Activated T-cell treated with anti-CD3 and anti-CD28 coated beads, Interleukin-2, amount 50 U/mL, for 24 hours (primary cell): ENCODE measurements at places on chromosomes 5 and 9.
A peak's percentile ranks its signal among the peaks of the same experiment; 100 is the strongest.

- peaks cover 52% of the 10 kb centered on the region for H3K36me3 ChIP-seq
- peaks cover 40% of the 10 kb centered on the region for H3K4me1 ChIP-seq
- peak overlapping the region; percentile 5 for H3K27ac ChIP-seq
- no peak overlapping the region for H3K4me3 ChIP-seq
- H3K27me3 ChIP-seq: no peaks in the 10 kb centered on the region
Observed at GRCh38 chr9:112252194-112252593, 77.1 kb upstream of the SUSD1 start.

DNA sequence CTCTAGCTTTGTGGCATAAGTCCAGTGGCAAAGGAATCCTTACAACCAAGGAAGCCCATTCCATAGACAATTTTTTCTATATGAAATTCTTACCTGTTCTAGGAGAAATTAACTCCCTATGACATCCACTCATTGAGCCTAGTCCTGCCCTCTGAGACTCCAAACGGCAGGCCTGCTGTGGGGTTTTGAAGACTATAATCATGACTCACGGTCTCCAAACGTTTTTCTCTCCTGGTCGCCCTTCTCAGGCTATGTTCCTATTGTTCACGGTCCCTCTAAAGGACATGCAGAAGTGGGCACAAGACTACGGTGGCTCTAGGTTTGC, 611 bp downstream of the EXOSC3 start:
- H3K4me1 ChIP-seq: peaks cover 39% of the 10 kb centered on the region
- peak overlapping the region; percentile 98 for H3K27ac ChIP-seq
- H3K27me3 ChIP-seq: no peaks in the 10 kb centered on the region
- H3K4me3 ChIP-seq: peak overlapping the region; percentile 100

DNA sequence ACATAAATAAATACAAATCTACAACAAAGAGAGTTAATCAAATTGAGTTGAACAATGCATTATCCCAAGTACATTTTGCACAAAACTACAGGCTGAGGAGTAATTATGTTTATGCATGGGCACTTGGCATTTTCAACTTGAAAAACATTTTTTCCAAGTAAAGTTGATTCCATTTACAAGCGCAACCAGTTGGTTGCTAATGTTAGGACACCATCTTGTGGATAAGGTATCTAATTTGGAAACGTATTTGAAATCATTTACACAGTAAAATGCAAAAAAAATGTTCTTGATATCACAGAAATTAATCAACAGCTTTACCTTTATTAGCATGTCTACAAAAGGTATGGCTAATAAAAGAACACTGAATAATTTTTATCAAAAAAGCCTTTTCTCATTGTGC, 18.8 kb downstream of the FTMT start:
- H3K4me1 ChIP-seq: no peaks in the 10 kb centered on the region
- H3K27me3 ChIP-seq: no peaks in the 10 kb centered on the region
- no peak overlapping the region for H3K4me3 ChIP-seq
- no peak for DNase-seq

- H3K27me3 ChIP-seq: no peaks in the 10 kb centered on the region
- H3K4me1 ChIP-seq: no peaks in the 10 kb centered on the region
- H3K27ac ChIP-seq: no peak overlapping the region
- DNase-seq: no peak
Observed at GRCh38 chr9:134358026-134358661, 31.9 kb downstream of the RXRA start.

- H3K36me3 ChIP-seq: no peaks in the 10 kb centered on the region
- H3K4me1 ChIP-seq: no peaks in the 10 kb centered on the region
- no peak for DNase-seq
- peaks cover 12% of the 10 kb centered on the region for H3K27me3 ChIP-seq
Observed at GRCh38 chr5:78586251-78586650, 62.3 kb downstream of the LHFPL2 start.

- H3K4me1 ChIP-seq: no peaks in the 10 kb centered on the region
- no peak overlapping the region for H3K27ac ChIP-seq
- H3K36me3 ChIP-seq: no peaks in the 10 kb centered on the region
- DNase-seq: no peak
- no peak overlapping the region for H3K4me3 ChIP-seq
Observed at GRCh38 chr9:107585465-107585864, 95.9 kb upstream of the KLF4 start.

DNA sequence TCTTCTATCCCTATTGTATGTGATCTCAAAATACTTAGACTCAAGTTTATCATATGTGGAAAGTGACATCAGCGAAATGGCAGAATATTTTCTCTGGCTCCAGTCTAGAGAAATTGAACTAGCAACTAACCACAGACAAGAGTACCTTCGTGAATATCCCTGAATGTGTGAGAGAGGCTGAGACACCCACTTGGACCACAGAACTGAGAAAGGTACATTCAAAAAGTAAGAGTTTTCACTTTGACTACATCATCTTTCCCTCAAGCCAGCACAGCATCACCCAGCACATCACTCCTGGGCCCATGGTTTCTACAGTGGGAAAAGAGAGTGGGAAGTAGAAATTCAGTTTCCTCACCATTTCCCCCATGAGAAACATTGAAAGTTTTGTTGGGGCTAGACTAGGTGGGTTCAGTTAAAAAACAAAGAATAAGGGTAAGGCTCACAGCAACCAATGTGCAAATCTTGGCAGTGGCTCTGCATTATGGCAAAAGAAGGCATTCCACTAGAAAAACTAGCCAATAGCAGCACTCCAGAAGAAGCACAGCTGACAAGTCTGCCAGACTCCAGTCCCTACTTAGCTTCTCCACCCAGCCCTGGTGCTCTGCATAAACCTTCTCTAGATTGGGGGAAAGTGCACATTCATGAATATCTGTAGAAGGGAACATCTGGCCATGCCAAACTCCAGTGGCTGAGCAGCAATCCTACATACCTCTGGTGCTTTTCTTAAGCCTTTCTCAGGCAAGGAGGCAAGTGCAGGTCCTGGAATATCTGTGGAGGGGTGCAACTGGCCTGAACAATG, 225.6 kb upstream of the VLDLR start:
- no peak overlapping the region for H3K4me3 ChIP-seq
- peaks cover 3% of the 10 kb centered on the region for H3K27me3 ChIP-seq
- H3K36me3 ChIP-seq: no peaks in the 10 kb centered on the region
- no peak overlapping the region for H3K27ac ChIP-seq

DNA sequence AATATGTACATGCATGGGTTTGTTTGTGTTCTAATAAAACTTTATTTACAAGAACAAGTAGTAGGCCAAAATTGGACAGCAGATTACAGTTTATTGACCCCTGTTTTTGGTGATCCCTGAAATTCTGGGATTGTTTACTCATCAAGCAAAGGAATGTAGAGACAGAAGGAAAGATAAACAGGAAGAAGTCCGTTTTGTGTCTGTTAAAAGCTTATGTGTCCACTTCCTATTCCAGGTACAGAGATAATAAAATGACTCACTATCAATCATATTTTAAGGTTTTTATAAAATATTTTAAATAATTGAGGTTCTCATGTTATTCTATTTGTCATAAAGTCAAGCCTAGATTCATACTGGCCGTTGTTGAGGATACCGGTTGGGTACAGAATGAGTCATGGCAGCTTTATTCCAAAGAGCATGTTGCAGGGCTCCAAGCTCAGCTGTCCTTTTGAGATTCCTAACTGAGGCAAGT, 214.9 kb upstream of the DAB2 start:
- DNase-seq: no peak
- H3K27me3 ChIP-seq: peaks cover 10% of the 10 kb centered on the region
- peaks cover 1% of the 10 kb centered on the region for H3K4me1 ChIP-seq
- no peaks in the 10 kb centered on the region for H3K36me3 ChIP-seq
- no peak overlapping the region for H3K4me3 ChIP-seq
- no peak overlapping the region for H3K27ac ChIP-seq
